ENCODE measurements at places on chromosomes 16 and 17. TPM values are rescaled to one million over a fixed set of nuclear protein-coding genes. Genes with fewer than 3 reads are reported as not detected.

GRCh38 chr17:19987897-19988296, 10.3 kb upstream of the AKAP10 start:
- no peak overlapping the region for H3K4me3 ChIP-seq
- no peak overlapping the region for H3K27ac ChIP-seq
- H3K36me3 ChIP-seq = no peaks in the 10 kb centered on the region
- H3K27me3 ChIP-seq = peaks cover 4% of the 10 kb centered on the region

Gene C1QTNF8
- total RNA-seq = not detected

- no peak for DNase-seq
- no peaks in the 10 kb centered on the region for H3K36me3 ChIP-seq
- peaks cover 14% of the 10 kb centered on the region for H3K4me1 ChIP-seq
- no peak overlapping the region for H3K4me3 ChIP-seq
Observed at GRCh38 chr16:66585481-66586239, 6.4 kb downstream of the CMTM2 start.

Gene KCNJ2
- not detected for total RNA-seq

GRCh38 chr17:71793518-71793917, 327.3 kb upstream of the SOX9 start:
- H3K4me1 ChIP-seq = no peaks in the 10 kb centered on the region
- no peaks in the 10 kb centered on the region for H3K27me3 ChIP-seq

Gene FOXC2
- not detected for total RNA-seq

Gene ST6GALNAC2
- total RNA-seq = 0.84 TPM

All from HepG2 (cell line).